ENCODE measurements at places on chromosomes 11 and 22.

DNA sequence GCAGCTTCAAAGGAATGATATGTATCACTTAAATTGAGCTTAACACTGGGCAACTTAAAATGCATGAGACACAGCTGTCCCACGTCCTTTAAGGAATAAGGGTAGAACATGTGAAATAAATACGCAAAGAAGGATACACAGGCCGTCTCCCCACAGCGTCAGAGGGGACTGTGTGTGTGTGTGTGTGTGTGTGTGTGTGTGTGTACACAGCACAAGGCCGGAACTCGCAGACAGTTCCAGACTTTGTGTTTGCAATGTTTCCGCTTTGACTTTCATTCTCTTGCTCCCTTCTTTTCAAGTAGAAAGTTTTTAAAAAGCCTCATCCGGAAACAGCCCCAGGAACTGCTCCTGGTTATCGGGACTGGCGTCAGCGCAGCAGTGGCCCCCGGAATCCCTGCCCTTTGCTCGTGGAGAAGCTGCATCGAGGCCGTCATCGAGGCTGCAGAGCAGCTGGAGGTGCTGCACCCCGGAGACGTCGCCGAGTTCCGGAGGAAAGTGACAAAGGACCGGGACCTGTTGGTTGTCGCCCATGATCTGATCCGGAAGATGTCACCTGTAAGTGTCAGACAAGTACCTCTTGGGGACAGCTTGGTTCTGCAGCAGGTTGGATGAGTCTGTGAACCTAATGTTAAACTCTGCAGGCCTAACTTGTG, 13.3 kb downstream of the FAM118A start:
- DNase-seq: no peak

DNA sequence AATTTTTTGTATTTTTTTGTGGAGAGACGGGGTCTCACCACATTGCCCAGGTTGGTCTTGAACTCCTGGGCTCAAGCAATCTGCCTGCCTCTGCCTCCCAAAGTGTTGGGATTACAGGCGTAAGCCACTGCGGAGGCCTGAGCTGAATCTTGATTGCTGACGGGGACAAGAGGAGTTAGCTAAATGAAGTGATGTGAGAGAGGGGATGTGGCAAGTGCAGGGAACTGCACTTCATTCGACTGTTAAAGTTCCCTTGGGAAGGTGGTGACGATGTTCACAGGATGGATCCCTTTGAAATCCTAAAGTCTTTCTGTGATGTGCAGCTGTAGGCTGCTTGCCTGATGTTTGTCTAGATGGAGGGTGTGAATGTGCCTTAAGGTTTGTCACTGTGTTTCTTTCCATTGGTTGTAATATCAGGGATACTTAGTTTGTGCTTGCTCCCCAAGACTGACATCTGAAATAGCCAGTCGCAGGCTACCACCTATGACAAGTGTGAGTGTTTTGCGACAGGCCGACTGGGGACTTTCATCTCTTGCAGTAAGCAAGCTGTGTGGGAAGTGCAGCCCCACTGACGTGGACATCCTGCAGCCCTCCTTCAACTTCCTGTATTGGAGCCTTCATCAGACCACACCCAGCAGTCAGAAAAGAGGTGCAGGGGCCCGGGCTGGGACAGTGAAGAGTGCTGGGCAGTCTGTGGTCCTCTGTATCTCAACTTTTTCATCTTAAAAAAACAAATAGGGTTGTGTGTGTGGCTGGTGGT, 19.6 kb upstream of the CCDC134 start:
- peak; percentile 71 for DNase-seq

DNA sequence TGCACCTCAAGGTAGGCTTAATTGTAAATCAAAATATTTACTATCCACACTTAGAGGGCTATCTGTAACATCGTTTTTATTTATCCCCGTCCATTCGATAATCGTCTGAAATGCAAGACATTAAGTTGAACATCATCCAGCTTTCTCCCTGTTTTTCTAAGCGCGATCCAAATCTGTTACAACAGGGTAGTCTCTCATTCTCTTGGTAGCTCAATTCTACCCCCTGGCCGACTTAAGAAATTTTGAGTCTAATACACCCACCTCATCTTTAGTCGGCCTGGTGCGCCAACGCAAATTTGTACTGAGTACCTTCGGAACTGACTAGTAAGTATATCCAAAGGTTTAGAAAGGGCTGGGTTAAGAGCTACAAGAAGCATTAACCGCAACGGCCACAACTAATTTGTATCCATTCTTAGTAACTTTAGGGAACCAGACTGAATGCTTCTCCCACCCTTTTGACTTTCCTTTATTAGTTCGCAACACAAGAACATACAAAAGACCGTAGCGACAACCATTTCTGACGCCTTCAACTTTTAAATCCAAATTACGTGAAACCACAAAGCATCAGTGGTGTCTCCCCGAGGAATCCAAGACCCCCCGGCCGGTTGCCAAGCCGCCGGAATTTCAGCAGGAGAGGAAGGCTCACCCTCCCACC, 1.0 kb upstream of the ZNF143 start:
- peak; percentile 42 for DNase-seq

- DNase-seq: no peak
These were observed 167.8 kb upstream of the NARS2 start for GRCh38 chr11:78742430-78742829.

DNA sequence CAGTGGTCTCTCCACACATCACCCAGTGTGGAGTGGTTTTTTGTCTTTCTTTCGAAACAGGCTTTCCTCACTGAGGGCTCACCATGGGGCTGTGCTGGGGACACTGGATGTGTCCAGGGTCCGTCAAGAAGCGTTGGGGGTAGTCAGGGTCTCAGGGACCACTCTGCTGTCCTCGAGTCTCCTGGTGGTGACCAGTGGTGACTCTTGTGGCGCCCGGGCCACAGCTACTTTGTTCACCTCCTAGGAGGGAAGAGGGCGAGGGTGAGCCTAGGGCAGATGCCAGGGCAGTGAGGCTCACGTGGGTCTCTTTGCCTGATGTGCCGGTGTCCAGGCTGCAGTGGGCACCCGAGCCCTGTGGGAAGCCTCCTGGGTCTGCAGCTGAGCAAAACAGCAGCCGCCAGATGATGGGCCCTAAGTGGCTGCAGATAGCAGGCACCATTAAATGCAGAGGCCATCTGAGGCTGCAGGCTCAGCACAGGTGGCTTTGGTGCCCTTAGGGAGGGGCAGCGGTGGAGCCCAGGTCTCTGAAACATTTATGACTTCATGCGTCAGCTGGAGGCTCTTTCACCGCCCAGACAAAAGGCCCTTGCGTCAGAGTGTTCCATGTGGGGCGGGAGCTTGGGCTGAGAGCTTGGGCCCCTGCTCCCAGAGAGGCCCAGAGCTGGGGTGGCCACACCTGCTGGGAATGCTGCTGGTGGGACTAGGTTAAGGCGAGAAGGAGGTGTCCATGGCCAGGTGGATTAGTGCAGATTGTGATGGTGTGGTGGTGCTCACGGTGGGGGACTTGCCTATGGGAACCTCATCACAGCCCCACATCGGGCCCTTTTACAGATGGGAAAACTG, 29.5 kb downstream of the KCNQ1 start:
- no peak for DNase-seq

- DNase-seq: no peak
These were observed 230.3 kb downstream of the ETS1 start for GRCh38 chr11:128357073-128357472.

- DNase-seq: no peak
These were observed 15.0 kb downstream of the RBX1 start for GRCh38 chr22:40965936-40966725.

DNA sequence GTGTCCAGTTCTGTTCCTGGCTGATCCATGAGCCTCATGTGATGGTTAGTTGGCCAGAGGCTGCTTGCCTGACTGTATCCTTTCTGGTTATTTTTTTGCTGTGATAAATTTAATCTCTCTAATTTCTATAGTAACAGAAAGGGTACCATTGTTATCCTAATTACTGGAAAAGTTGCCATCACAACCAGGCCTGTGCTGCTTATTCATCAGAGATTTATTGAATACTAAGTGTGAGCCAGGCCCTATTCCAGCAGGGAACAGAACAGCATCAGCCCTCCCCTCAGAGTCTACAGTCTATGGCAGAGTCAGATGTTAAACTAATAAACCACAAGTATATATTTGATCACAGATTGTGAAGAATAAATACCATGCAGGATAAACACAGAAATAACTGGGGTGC, 86.8 kb downstream of the DEPDC5 start:
- DNase-seq: no peak

DNA sequence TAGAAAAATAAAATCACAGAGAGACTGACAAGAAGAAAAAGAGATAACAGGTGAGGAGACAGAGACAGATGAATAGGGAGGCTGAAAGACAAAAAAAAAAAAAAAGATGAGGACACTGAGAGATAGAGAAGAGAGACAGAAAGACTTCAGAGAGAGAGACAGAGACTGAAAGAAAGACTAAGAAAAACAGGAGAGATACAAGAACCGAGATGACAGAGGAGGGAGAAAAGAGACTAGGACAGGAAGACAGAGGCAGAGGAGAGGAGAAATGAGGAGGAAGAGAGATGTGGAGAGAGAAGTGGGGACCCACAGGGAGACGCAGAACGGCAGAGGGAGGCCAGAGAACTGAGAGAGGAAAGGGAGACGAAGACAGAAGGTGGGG, 771 bp downstream of the GPR83 start:
- DNase-seq: no peak

- DNase-seq: peak; percentile 46
These were observed 823 bp downstream of the CEP57 start for GRCh38 chr11:95790933-95791708.

GRCh38 chr22:35766654-35767580, 49.2 kb downstream of the APOL5 start:
- no peak for DNase-seq

GRCh38 chr22:20154602-20155187, 3.8 kb upstream of the CCDC188 start:
- DNase-seq: no peak

DNA sequence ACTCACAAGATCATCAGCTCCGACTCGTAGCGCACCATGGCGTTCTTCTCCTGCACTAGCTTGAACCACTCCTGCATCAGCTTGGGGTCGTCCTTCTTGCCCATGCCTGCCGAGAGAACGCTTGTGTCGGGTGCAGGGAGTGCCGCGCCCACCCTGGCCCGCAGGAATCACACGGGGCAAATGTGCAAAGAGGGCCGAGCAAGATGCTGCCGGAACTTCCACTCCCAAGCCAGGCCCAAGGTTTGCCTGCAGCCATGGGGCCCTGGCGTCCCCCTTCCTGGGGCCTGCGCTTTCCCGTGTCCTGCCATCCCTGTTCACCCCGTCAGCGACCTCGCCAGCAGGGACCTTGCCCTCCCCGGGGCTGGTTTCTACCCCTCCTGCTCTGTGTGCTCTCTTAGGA, 16.9 kb upstream of the BID start:
- no peak for DNase-seq

DNA sequence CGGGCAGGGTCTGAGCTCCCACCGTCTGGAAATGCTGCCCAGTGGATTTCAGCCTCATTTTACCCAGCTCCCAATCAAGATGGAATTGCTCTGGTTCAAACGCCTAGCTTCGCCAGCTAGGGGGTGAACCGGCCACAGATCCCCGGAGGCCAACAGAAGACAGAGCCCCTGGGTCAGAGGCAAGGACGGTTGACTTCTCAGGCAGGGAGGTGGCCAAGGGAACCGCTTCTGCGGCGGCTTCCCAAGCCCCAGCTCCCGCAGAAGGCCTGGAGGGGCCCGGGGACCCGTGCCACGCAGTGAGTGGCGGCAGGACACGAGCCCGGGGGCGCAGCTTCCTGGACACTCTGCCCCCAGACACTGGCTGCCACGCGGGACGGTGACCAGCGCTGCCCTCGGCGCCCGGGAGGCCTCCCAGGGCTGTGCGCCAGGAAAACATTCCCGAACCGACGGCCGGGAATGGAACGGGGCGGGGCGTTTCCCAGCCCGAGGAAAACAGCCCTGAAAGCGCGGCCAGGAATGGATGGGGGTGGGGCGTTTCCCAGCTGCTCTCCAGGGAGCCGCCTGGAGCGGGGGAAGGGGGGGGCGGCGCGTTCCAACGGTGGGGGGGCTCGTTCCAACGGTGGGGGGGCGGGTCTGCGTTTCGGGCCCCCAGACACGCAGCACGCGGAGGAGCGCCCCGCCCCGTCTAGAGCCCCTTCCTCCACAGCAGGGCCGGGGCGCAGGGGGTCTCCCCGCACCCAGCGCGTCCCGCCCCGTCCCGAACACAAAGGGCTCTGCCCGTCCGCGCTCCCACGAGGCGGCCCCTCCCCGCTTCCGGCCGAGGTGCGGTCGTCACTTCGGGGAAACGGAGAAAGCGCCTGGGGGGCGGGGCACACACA, 13.5 kb upstream of the B4GALNT4 start:
- DNase-seq: peak; percentile 48

DNA sequence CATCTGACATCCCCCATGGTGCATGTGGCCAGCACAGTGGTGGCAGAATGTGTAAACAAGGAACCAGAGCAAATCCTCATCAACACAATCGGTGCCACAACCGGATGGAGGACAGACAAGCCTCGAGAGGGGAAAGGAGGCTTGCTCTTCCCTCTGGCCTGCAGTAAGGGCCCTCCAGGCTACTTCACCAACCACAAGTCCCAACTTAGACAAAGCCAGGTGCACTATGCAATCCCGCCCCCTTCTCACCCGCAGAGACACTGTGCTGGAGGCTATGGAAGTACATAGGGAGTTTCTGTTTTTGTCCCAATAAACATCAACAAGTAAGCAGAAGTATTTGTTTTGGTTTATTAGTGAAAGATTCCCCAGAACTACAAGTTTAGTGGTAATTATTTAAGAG, 54.3 kb downstream of the SPATA19 start:
- DNase-seq: no peak

GRCh38 chr11:57823859-57824258, 62.3 kb downstream of the CTNND1 start:
- DNase-seq: no peak

- DNase-seq: no peak
These were observed 77.1 kb upstream of the IGLL5 start for GRCh38 chr22:22810471-22810870.

- no peak for DNase-seq
These were observed 14.7 kb downstream of the ZBTB44 start for GRCh38 chr11:130299978-130300377.

DNA sequence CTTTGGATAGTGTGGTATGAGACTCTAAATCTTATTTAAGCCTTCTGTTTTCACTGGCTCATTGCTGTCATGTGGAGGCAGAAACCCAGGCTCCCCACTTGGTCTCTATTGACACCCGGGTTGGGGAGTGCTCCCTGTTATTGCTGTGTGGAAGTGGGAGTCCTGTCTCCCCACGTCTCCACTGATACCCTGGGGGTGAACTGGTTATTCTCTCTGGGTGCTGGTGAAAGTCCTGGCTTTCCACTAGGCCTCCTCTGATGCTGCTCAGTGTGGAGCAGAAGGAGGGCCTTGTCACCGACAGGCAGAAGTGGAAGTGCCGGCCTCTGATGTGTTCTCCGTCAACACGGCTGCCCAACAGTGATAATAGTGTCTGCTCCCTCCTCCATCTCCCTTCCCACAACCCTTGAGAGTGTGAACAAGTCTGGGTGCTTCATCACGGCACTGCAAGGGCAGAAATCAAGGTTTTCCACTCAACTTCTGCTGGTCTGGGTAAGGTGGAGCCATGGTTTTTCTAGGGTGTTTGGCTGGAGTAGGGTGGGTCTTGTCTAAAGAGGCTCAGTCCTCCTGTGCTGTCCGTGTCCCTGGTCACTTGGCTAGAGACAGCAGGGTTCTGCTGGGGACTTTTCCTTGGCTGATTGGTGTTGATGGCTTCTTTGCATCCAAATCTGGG, 240.7 kb upstream of the B3GAT1 start:
- DNase-seq: no peak

- no peak for DNase-seq
These were observed at the start of gene MDK for GRCh38 chr11:46381048-46381818. Gene MDK, plus strand, starts transcription at chr11:46381669. Its CDS starts 389 bp downstream, at chr11:46382058.
